ENCODE measurements at places on chromosomes 5 and 9.

DNA sequence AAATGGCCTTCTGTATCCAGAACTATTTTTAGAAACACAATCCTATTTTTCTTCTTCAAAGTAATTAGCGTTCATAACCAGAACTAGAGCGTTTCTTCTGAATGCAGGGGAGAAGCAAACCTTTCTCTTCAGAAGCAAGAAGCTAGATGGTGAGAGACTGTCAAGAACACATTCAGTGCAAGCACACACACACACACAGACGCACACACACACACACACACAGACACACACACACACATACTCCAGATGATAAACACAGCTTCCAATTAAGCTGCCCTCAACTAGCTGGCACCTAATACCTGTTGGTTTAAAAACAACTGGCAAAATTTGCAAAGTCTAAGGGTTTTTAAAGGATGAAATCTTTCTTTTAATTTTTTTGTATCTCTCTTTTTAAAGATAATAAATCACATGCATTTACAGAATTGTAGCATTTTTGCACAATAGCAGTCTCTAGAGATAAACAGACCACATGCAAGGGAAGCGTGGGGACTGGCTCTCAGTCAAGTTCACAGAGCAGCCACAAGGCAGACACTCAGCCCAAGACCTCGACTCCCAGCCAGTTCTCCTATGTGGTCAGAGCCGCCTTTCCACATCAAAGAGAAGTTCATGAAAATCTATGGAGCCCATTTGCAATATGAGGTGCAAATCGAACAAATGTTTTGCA, 138.5 kb downstream of the TTLL11 start:
- DNase-seq = no peak

DNA sequence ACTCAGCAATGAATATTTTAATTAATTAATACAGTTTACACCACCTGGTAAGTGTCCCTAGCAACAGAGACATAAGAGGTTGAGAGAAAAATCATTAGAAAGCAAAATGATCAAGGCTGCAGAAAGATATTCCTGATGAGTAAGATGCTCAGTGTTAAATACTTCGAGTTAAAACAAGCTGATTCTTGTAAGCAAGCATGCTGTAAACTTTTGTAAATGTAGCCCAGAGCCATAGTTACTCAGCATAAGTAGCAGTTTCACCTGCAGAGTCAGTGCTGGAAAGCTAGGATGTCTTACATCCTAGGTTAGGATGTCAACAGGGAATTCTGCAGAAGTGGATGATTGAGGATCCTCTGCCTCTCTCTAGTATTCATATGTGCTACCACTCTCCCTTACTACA, 4.2 kb downstream of the PRKACG start:
- DNase-seq = no peak

DNA sequence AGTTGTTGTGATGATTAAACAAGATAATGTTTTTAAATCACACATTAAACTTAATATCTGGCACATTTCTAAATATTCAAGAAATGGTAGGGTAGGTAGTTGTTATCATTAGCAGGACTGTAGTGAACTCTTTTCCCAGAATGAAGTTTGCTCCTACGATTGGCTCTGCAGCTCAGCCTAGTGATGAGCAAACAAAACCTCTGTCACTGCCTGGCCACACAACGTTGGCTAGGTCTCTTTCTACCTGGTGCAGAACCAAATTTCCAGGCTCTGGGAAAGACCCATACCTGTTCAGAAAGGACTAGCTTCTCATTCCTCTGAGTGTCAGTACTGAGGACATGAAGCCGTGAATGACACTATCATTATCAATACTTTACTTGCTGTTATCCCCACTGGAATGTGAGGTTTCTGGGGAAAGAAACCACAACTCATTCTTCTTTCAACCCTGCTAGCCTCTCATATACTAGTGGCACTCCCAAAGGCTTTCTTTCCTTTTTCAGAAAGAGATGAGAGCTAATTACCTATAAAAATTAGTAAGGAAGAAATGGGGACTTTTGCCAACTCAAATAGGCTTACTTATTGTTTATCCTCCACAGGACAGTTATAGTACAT, 219.3 kb upstream of the TRIM32 start:
- no peak for DNase-seq

DNA sequence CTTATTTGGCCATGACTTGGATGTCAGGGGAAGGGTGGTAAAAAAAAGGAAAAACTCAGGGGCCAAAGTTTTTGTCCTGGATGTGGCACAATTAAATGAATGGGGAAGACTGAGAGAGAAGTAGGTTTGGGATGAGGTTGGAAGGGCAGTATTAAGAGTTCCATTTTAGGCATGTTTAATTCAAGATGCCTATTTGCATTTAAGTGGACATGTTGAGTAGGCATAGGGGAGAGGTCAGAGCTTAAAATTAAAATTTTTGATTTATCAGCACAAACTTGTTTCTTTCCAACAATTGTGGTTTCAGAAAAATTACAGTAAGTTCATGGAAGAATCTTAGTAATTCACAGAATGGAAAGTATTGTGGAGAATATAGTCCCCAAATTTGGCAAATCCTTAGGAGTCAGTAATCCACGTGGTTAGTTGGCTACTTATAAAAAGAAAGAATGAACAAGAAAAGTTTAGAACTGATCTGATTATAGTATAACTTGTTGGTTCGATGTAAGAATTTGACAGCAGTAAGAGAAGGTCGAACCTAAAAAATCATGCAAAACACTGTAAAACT, 265.9 kb downstream of the SAXO1 start:
- DNase-seq = no peak

DNA sequence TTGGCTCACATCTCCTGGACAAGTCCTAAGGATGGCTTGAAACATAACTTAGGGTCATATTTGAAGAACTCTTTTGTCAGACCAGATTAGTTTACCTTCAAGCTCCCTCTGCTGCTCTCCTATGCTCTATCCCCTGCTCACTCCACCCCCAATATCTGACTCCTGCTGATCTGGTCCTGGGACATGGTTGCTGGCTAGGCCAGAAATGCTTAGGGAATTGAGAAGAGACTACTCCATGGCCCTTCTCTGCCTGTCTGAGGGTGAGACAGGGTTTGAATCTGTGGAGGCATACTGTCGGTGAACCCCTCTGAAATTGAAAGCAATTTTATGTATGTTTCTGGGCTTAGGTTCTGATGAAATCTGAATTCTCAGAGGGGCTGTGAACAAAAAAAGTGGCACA, 3.3 kb downstream of the OTULIN start:
- no peak for DNase-seq

DNA sequence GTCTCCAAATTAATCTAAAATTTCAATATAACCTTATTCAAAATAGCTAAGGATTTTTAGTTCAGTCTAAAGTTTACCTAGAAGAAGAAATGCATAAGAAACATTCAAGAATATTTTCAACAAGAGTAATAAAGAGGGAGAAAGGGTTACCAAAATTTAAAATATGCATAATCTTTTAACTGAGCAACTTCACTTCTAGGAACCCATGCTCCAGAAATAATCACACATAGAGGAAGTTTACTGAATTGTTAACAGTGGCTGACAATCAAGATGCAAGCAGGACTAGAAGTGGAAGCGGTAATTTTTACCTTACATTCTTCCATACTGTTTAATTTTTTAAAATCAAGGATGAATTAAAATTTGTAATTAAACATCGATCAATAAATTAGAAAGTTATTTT, 1.9 kb downstream of the PJA2 start:
- DNase-seq = no peak
